ENCODE measurements at places on chromosomes 4 and X.

GRCh38 chr4:14241574-14241973 lies 614.0 kb upstream of the BOD1L1 start:
- DNase-seq, result no peak

DNA sequence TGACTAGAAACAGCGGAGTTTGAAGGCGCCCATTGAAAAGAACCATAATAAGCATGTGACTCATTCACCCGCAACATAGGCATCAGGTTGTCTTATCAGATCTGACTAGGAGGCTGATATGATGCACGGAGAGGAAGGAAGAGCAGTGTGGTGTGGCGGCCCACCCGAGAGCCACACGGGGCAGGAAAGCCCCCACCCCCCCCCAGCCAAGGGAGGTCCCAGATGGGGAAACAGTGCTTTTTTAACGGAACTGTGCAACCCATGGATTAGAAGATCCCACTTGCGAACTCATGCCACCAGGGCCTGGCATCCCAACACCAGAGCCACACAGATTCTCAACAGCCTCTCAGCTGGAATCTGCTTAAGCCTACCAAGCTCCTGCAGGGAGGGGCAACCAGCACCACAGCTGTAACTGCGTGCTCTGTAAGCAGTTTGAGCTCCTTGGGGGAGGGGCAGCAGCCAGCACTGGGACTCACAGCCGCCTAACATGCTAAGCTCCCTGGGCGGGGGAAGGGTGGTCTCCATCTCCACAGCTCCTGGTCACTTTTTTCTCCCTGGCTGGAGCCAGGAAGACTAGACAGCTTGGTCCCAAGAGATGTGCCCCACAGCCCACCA lies 466.2 kb downstream of the PDGFC start:
- DNase-seq, result no peak

DNA sequence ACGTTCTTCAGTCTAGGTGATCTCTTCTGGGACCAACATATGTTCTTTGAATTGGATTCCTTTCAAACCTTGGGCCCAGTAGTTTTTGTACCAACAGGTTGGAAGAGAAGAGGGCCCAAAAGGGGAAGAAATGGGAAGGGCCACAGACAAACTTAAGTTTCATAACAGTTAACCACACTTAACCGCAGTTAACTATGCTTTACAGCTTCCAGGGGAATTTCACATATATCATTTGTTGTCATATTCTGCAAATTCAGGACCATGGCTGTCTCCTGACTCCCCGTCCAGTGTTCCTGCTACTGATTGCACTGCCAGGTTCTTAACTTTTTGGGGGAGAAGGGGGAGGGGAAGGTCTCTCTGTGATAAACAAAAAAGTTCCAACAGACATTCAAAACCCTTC lies 34.6 kb downstream of the RTL5 start:
- no peak for DNase-seq

GRCh38 chr4:182758273-182758672 lies 158.9 kb downstream of the DCTD start:
- DNase-seq, result no peak

DNA sequence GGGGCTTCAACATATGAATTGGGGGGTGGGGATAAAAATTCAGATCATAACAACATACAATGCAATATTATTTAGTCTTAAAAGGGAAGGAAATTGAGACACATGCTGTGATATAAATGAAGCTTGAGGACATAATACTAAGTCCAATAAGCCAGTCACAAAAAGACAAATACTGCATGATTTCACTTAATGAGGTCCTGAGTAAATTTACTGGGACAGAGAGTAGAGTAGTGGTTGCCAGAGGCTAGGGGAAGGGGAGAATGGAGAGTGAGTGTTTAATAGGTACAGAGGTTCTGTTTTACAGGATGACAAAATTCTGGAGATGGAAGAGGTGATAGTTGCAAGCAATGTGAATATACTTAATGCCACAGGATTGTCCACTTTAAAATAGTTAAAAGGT lies 89.2 kb upstream of the RAPGEF2 start:
- no peak for DNase-seq

DNA sequence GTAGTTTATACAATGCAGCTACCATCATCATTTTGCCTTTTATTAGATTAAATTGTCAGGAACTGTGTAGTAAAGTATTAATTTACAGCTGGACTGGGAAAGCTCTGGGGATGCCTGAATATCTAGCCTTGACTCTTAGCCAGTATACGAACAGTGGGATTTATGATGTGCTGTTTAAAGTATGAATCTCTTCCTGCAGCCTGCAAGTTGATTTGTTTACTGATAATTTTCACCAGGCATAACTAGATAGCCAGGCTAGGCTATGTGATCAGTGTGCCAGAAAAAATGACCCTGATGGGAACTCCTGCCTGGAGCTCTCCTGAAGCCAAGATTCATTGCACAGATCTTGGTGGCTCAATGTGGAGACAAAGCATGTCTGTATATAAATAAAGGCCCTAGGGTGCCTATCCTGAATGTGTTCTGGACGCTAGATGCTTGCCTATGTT lies 119.2 kb downstream of the SCLT1 start:
- DNase-seq, result no peak

- no peak for DNase-seq
Observed at GRCh38 chrX:151397741-151398070, 700 bp downstream of the VMA21 start.
